HTR-8/SVneo (cell line): ENCODE measurements at places on chromosomes 7 and 10.

GRCh38 chr7:21067216-21067615, 280.5 kb upstream of the SP8 start:
- no peak for DNase-seq

DNA sequence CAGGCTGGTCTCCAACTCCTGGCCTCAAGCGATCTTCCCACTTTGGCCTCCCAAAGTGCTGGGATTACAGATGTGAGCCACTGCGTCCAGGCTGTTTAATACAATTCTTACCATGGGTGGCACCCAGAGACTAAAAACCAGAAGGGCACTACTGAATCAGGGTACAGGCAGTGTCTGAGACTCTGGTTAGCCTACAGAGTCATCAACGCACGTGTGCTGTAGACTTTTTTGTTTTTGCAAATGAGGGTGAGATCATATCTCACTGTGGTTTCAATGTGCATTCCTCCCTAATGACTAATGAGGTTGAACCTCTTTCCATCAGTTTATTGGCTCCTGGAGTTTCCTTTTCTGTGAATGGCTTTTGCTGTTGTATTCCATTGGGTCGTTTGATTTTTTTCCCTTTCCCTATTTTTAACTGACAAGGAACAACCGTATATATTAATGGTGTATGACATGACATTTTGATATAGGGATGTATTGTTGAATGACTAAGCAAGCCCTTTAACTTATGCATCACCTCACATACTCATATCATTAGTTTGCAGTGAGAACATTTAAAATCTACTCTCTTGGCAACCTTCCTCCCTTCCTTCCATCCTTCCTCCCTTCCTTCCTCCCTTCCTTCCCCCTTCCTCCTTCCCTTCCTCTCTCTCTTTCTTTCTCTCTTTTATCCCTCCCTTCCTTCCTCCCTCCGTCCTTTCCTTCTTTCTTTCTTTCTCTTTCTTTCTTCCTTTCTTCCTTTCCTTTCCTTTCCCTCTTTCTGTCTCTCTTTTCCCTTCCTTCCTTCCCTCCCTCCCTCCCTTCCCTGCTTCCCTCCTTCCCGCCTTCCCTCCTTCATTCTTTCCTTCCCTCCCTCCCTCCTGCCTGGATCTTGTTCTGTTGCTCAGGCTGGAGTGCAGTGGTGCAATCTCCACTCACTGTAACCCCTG, 9.3 kb upstream of the TMEM270 start:
- peak; percentile 67 for DNase-seq

DNA sequence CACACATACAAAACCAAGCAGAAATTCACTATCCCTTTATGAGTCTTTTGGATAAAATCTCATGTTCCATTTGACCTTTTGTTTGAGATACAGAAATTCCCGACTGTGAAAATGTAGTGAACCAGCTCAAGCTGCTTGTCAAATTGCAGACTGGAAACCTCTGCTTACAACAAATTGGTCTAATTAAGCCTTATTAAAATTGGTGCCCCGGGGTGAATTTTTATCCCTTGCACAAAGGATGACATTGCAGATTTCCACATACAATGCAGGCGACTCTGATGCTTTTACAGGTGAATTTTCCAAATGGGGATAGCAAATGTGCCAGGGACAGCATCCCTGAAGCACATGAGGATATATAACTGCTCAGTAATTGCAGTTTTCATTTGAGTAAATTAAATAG, 257.3 kb downstream of the BMPER start:
- DNase-seq: no peak

- DNase-seq: no peak
Measured at GRCh38 chr7:87398446-87398845, 53.0 kb downstream of the CROT start.

DNA sequence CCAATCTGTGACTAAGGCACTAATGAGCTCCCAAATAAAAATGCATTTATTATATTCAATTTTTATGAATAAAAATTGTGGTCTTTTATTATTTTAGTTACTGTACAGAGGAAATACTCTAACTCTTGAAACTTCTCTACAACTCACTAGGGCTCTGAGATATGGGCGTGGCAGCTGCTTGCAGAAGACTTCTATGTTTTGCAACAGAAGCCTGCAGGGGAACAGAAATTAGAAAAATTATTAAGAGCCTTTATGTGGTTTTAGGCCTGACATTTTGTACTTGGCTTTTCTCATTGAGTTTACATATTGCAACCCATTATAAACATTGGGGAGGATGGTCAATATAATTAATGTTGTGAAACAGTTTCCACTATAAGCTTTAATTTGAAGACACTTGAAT, 581.4 kb downstream of the TNS3 start:
- no peak for DNase-seq

DNA sequence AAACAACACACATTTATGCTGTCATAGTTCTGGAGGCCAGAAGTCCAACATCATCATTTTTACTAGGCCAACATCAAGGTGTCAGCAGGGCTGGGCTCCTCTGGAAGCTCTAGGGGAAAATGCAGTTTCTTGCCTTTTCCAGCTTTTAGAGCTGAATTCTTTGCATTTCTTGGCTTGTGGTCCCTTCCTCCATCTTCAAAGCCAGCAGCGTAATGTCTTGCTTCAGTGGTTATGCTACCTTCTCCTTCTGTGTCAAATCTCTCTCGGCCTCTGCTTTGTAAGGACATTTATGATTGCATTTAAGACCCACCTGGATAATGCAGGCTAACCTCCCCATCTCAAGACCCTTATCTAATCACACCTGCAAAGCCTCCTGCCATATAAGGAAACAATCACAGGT, 66.5 kb upstream of the ANKRD1 start:
- no peak for DNase-seq

DNA sequence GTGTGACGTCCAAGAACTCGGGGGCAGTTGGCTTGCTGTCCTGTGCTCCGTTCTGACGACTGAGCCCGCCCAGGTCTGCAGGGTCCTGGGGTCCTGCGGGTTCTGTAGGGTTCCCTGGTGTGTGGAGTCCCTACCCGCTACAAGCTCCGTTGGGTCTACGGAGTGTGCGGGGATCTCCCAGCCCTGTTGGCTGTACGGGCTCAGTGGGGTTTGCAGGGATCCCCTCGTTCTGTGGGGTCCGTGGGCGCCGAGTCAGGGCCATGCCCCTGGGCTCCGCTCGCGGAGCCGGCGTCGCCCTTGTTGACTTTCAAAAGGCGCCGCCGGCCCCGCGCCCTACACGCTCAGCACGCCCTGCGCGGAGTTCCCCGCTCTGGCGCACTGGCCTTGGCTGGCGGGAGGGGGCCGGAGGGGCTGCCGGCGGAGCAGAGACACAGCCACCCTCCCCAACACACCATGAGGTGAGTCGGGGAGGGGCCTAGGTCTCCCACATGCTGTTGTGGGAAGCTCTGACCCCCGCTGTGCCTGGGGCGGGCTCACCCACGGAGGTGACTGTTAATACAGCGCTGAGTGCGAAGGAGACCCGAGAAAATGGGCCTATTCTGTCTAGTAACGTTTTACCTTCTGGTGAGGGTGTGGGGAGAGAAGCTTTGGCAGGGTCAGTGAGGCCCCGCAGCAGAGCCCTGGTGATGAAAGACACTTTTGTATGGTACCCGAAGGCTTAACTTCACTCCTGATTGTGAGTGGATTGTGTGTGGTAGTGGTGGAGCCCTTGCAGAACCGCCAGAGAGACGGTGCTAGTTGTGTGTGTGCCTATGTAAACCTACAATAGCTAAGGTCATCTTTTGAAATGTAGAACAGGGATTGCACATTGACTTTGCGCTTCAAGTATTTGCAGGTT, 8.1 kb downstream of the TASOR2 start:
- DNase-seq: no peak
